ENCODE measurements at places on chromosomes 3 and 15. TPM values are rescaled to one million over a fixed set of nuclear protein-coding genes. Genes with fewer than 3 reads are reported as not detected.

The CEP19 gene
- 0.71 TPM for total RNA-seq

The RHOV gene
- 52.2 TPM for total RNA-seq

The SMCO1 gene
- not detected for total RNA-seq

The ARHGEF26 gene
- total RNA-seq = 2.6 TPM

The TMEM207 gene
- total RNA-seq = not detected

The TM4SF4 gene
- not detected for total RNA-seq

All from airway epithelial cell (primary cell).